ENCODE measurements at places on chromosomes 12 and 14. TPM values are rescaled to one million over a fixed set of nuclear protein-coding genes. Genes with fewer than 3 reads are reported as not detected.

The ZDHHC22 gene
- not detected for total RNA-seq

The SSPN gene
- not detected for total RNA-seq

The PZP gene
- not detected for total RNA-seq

The NFATC4 gene
- not detected for total RNA-seq

The ARG2 gene
- 2.6 TPM for total RNA-seq

The RDH12 gene
- total RNA-seq: not detected

The CD163L1 gene
- 0.97 TPM for total RNA-seq

The TMEM30B gene
- 1.4 TPM for total RNA-seq
